ENCODE measurements at places on chromosomes 13 and 19.

GRCh38 chr19:13961826-13962698, 9.8 kb downstream of the DCAF15 start:
- no peak for DNase-seq

- DNase-seq, result no peak
Observed at GRCh38 chr19:42366673-42367072, 23.4 kb downstream of the CNFN start.

GRCh38 chr19:1274081-1274851, 1.1 kb upstream of the FAM174C start:
- DNase-seq, result no peak

GRCh38 chr13:21608961-21609360, 5.0 kb upstream of the MICU2 start:
- DNase-seq, result no peak

DNA sequence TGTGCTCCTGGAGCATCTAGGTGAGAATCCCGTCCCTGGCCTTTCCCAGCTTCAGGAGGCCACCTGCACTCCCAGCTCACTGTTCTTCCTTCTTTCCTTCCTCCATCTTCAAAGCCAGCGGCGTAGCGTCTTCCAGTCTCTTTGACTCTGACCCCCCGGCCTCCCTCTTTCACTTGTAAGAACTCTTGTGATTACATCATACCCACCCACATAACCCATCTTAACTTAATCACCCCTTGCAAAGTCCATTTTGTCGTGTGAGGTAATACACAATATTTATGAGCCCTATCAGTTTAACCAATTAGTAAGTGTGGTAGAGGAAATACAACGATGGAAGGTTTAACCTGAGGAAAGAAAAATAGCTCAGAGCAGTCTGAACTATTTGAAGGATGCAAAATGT, 4.6 kb upstream of the CDC16 start:
- DNase-seq, result no peak

- peak; percentile 15 for DNase-seq
Observed at GRCh38 chr13:40813667-40814454, 24.4 kb downstream of the SLC25A15 start.

- DNase-seq, result no peak
Observed at GRCh38 chr13:74077375-74077774, 56.8 kb downstream of the KLF12 start.

GRCh38 chr13:30997697-30998096, 65.2 kb downstream of the TEX26 start:
- DNase-seq, result no peak

GRCh38 chr13:20902438-20903163, at the start of gene XPO4:
Gene XPO4 (minus strand): TSS chr13:20902746. CDS start chr13:20902738, 8 bp downstream.
- peak; percentile 66 for DNase-seq

DNA sequence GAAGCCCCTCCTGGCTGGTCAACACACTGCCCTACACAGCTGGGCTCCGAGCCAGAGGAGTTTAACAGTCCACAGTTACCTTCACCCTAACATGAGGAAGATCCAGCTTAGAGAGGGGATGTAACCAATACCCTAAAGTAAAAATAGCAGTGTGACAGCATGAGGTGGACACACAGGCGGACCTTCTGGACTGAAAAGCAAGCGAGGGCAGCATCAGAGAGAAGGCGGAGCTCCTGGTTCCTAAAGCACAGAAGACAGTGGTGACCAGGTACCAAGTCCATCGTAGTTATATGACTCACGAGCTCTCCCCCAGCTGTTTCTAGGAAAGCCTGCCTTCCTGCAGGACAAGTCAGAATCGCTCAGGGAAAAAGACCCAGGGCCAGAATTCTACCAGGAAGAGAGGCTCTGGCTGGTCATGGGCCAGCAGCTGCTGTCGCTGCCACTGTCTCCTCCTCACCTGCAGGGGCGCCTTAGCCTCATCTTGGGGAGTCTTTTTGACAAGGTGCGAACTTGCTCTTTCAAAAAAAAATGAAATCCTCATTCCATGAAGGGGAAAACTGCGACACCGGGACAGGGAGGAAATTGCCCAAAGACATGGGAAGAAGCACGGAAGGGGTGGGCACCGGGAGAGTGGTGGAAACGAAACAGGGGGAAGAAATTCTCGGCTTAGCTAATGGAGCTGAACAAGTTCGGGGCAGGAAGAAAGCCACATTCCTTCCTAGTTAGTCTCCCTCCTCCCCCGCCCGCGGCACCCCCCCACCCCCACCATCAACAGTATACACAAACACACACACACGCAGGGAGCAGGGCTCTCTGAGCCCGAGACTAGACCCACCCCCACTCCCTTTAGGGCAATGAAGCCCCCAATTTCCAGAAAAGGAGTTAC, 1.7 kb downstream of the ELL start:
- DNase-seq, result peak; percentile 63

DNA sequence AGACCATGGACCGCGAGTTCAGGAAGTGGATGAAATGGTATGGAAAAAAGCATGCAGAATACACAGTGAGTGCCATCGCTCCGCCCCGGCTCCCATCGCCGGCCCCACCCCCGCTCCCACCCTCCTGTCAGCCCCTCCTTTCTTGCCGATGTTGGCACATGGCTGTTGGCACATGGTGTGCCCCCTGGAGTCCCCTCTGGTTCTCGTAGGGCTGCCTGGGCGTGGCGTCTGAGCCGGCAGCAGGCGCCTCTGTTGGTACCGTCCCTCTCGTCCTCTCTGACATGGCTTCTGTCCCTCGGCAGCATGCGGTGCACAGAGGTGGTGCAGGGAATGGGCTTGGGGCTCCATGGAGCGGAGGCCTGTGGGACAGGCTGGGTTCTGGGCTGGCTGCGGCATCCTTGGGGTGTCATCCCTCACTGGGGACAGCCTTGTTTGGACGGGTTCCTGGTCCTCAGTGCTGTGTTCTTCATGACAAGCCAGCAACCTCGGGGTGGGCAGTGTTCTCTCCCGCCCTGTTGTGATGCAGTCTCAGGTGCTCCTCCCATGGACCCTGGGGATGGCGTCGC, 30.9 kb downstream of the DOT1L start:
- no peak for DNase-seq

- DNase-seq, result no peak
Observed at GRCh38 chr13:112777637-112778406, 88.0 kb downstream of the ATP11A start.

- DNase-seq, result peak; percentile 87
Observed at GRCh38 chr19:17135001-17135853, 59.6 kb downstream of the MYO9B start.

- no peak for DNase-seq
Observed at GRCh38 chr13:99871249-99871898, 100.2 kb downstream of the ZIC5 start.

GRCh38 chr13:74865656-74866055, 616.3 kb downstream of the TBC1D4 start:
- no peak for DNase-seq

DNA sequence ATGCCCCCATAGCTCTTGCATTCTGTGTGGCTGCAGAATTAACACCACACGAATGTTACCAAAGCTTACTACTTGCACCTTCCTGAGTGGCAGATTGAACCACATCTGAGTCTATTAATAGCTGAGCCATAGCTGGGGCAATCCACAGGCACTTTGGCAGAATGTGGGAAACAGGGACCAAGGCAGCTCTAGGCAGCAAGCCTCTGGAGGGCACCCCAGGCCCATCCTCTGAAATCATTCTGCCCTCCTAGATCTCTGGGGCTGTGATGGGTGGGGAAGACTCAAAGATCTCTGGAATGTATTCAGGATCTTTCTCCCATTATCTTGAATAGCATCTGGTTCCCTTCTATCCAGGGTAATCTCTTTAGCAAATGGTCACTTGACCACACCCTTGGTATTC, 139.3 kb downstream of the TNFRSF19 start:
- DNase-seq, result no peak

- no peak for DNase-seq
Observed at GRCh38 chr13:46211116-46211482, 629 bp upstream of the LRRC63 start.

DNA sequence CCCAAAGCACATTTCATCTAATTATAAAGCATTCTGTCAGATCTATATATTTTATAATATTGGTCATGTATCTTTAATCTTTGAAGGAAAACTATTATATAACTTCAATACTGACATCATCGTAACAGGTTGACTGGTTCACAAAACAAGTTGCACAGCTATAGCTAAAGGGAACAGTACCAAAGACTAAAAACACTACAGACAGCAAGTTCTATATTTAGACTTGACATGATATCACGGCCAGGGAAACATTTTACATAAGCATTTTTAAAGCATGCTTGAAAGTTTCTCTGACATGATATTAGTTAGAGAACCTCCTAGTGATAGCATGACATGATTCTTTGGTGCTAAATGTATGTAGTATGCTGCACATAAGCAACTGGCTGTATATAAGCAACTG, 182.5 kb downstream of the NDFIP2 start:
- DNase-seq, result no peak

- no peak for DNase-seq
Observed at GRCh38 chr19:47854459-47854858, 4.6 kb upstream of the TPRX2 start.

DNA sequence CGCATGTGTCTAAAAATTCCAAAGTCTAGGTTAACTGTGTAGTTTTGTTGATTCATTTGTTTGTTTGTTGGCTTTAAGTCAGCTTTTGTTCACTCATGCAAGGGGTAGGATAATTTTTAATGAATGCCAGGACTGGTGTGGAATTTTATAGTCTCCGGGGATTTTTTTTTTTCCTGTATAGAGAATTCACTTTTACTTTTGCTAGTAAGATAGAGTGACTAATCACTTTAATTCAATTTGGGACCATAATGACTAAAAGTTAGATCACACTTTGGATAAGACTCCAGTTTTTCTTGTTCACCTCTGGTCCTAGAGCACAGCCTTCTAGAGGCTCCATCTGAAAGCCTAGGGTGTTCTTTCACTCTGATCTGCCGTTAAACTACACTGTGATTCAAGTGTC, 1690.0 kb downstream of the PCDH9 start:
- no peak for DNase-seq

DNA sequence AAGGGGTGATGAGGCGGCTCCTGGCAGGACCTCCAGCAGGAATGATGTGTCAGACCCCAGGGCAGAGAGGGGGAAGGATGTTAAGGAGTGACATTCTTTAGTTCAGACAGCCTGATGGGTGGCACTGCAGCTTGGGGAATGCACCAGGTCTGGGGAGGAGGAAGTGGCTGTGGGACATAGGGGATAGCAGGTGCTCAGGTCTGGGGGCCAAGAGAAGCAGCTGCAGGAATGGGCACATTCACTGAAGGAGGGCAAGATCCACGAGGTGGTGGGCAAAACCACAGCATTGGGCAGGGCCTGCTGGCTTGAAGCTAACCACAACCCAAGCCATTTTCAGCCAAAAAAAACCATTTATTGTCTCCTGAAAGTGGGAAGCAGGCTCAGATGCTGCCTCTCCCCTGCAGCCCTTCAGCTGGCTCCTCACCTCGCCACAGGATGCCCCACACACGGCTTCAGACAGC, 26.5 kb downstream of the COMP start:
- DNase-seq, result peak; percentile 83

- no peak for DNase-seq
Observed at GRCh38 chr13:110560601-110561343, 750 bp downstream of the RAB20 start.

DNA sequence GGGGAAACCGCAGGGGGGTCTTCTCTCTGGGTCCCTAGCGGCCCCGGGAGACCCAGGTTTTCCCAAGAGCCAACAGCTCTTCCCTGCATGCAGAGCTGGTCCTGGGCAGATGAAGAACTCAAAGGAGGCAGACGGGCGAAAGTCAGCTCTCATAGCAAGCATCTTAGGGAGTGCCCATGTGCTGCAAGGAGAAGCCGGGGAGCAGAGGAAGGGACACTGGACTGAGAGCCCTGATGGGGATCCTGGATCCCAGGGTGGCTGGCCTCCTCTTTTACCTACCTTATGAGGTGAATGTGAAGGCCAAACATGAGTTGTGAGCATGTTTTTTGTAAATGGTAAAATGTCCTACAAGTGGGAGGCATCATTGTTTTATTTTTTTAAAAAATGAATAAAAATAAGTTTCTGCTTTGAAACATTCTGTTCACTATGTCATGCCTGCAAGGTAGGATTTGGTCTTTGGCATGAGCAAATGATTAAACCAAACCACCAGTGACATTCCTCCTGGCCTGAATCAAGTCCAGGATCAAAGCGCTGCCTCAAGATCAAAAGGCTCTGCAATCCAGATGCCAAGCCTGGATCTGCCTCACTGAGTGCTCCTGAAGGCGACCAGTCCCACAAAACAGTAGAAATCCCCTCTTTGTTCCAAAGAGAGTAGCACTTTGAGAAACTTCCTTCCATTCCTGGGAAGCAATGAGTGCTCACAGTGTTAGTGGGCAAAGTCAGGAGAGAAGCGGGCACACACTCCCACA, 92.2 kb upstream of the SERP2 start:
- DNase-seq, result no peak

- peak; percentile 96 for DNase-seq
Observed at GRCh38 chr19:57191141-57192076, at the start of gene ZNF264. Gene ZNF264 (plus strand): TSS chr19:57191500. CDS start chr19:57191914, 414 bp downstream.

- DNase-seq, result no peak
Observed at GRCh38 chr13:95552208-95552538, 347 bp upstream of the CLDN10 start.

DNA sequence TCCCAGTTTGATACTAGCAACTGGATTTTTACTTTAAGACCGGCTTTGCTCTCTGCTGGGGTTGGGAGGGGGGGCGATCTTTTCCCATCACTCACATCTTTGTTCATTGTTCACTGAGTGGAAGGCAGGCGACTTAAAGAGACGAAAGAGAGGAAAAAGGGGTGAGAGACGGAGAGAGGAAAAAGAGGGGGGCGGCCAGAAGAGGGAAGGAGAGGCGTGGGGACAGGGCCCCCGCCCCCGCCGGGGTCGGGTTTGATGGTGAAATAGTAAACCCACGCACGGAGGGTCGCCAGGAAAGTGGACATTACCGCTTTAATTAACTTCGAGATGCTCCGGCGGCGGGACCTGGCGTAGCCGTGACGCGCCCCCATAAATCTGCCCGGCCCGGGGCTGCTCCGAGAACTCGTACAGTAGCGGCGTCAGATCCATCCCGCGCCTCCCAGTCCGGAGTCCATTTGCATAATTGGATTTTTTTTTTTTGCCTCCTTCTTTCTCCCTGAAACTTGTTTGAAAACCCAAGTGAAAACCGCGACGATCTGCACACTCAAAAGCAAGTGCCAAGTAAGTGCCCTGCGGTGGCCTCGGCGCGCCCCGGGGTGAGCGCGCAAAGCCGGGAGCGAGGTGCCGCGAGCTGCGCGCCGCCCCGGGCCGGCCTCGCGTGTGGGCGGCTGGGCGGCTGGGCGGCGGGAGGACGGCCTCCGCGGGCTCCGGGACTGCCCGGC, 143.9 kb upstream of the ZNF536 start:
- DNase-seq, result no peak

- DNase-seq, result no peak
Observed at GRCh38 chr13:51943721-51944120, 67.5 kb downstream of the ATP7B start.

GRCh38 chr13:113763961-113764792, 5.2 kb downstream of the TMEM255B start:
- no peak for DNase-seq

Data from H54 (cell line).